ENCODE measurements at places on chromosomes 3 and 15.

DNA sequence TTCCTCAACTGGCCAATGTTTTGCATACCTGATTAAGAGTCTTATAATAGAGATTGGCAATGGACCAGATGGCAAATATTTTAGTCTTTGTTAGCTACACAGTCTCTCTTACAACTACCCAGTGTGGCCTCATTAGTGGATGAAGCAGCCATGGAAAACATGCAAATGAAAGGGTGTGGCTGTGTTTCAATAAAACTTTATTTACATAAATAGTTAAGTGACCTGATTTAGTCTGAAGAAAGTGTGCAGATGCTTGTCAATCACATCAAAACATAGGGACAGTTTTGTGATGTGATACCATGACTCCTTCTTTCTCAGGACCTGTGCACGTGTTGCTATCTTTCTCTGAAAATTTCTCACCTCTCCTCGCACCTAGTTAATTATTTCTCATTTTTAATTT is 309.8 kb upstream of the GRM7 start:
- DNase-seq, result no peak

GRCh38 chr3:186938716-186939115 is 8.4 kb downstream of the ST6GAL1 start:
- peak; percentile 88 for DNase-seq

DNA sequence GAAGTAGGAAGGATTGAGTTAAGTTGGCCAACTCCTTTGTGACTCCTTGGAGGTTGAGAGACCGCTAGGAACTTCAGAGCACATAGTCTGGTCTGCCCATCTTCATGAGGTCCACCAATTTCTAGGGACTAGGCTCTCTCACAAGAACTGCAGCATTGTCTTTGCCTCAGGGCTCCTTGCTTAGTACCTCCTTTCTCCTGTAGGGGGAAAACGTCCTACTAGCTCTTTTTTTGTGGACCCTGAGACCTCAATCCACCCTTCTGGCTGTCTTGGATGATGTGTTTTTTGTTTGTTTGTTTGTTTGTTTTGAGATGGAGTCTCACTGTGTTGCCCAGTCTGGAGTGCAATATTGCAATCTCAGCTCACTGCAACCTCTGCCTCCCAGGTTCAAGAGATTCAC is 21.6 kb downstream of the REC114 start:
- DNase-seq, result peak; percentile 10

DNA sequence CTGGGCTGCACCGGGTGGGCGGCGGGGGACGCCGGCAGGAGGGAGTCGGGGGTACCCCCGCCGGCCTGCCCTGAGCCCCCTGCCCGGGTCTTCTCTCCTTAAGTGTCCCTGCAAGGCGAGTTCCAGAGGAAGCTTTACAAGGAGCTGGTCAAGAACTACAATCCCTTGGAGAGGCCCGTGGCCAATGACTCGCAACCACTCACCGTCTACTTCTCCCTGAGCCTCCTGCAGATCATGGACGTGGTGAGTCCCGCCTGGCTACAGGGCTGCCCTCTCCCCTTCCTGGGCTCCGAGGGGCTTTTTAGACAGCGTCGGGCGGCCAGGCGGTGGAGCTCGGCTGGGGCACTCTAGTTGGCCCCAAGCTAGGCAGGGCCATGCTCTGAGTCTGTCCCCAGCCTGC is 480 bp downstream of the CHRNA7 start:
- peak; percentile 8 for DNase-seq

DNA sequence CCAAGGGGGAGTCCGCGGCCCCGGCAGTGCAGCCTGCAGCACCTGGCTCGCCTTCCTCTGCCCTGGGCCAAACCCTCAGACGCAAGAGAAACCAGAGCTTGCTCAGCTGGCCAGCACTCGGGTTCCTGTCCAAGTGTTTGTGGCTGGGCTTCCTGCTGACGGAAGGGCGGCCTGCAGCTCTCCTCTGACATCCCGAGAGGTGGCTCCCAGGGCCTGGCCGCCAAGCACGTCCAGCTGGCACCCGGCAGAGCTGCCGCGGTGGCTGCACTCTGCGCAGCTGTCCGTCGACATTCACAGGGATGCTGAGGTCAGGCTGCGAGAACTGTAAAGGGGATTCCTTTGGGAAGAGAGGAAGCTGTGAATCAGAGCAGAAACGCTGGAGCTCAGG is 85.6 kb downstream of the CPN2 start:
- DNase-seq, result peak; percentile 63

- peak; percentile 50 for DNase-seq
These were observed 593 bp downstream of the TMOD2 start for GRCh38 chr15:51751697-51752683.

DNA sequence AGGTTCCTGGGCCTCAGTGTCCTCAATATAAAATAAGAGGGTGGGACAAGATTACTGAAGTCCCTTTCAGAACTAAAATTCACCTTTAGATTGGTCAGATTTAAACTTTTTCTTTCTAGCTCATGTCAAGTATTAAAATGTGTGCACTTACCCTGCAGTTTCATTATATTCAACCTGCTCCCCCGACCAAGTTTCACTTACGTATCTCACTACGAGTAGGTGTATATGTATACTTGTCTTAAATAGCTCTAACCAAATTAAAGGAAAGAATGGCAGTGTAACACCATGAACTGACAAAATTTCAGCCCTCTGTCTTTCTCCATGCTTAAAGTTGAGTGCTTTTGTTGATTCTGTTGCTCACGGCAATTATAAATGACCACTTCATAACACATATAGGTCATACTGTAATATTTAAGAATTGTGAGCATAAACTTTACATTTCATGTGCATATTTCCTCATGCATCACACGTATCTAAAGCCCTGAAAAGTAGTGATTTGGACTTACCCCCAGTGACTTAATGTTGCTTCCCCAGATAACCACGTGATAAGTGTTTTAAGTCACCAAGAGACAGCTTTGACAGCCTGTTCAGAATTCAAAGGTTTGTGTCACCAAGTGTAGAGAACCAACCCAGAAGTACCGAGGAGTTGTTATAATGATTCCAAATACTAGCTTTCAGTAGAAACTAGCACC is 70.0 kb downstream of the PGPEP1L start:
- DNase-seq, result no peak

DNA sequence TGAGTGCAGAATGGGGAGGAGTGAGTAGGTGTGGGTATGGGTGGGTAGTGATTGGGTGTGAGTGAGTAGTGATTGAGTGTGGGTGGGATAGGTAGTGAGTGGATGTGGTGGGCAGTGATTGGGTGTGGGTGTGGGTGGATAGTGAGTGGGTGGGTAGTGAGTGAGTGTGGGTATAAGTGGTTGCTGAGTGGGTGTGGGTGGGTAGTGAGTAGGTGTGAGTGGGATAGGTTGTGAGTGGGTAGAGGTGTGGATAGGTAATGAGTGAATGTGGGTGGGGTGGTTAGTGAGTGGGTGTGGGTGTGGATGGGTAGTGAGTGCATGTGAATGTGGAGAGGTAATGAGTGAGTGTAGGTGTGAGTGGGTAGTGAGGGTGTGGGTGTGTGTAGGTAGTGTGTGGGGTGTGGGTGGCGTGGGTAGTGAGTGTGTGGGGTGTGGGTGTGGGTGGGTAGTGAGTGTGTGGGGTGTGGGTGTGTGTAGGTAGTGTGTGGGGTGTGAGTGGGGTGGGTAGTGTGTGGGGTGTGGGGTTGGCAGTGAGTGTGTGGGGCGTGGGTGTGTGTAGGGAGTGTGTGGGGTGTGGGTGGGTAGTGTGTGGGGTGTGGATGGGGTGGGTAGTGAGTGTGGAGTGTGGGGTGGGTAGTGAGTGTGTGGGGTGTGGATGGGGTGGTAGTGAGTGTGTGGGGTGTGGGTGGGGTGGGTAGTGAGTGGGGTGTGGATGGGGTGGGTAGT is 5.3 kb downstream of the MINAR1 start:
- DNase-seq, result no peak

GRCh38 chr3:120200493-120201235 is 84.4 kb downstream of the GPR156 start:
- no peak for DNase-seq

- DNase-seq, result no peak
These were observed 1029.0 kb downstream of the ROBO1 start for GRCh38 chr3:78738833-78739232.

GRCh38 chr15:84634228-84634837 is 19.8 kb downstream of the WDR73 start:
- no peak for DNase-seq

DNA sequence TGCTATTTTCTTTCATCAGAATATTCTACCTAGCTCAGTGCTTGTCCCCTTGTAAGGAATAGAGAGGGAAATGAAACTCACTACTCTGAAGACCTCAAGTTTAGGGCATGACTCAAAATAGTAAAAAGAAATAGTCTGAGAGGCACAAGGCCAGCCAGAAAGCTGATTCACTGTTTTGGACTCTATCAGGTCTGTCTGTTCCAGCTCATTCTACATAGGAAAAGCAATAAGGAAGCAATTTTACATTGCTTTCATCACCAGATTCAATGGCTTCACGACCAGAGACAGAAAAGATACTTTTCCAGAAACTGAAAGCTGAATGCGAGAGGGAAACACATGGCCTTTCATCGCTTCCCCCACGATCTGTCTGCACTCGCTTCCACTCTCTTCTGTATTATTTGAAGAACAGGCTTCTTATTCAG is 276.0 kb downstream of the GBE1 start:
- no peak for DNase-seq

- no peak for DNase-seq
These were observed 6.5 kb upstream of the CLDN16 start for GRCh38 chr3:190381441-190381840.

DNA sequence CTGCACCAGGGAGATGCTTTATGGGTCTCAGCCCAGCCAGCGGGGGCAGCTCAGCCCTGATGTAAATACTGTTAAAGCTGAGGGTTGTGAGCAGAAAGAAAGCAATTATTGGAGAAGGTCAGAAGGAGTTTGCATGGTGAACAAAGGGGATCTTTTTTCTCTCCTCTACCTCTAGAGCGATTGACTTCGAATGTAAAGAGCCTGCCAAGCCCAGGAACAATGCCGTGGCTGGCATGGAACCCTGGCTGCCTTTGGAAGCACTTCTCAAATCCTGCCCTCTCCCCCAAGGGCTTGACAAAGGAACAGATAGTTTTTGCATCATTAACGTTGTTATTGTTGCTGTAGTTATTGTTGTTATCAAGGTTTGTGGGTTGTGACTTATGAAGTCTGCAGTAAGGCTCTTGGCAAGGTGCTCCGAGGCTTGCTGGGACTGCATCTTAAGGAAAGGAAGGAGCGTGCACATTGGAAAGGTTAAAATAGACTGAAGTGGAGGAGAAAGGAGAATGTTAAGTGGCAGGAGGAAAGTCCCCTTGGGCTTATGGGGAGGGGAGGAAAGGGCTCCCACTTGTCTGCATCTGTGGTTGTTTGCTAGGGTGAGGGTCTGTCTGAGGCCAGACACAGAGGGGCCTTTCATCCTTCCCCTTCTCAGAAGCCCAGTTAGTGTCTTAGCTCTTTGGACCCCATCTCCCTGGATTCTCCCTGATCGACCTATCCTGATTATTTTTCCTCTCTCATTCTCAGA is 16.7 kb downstream of the PDIA5 start:
- DNase-seq, result peak; percentile 7

DNA sequence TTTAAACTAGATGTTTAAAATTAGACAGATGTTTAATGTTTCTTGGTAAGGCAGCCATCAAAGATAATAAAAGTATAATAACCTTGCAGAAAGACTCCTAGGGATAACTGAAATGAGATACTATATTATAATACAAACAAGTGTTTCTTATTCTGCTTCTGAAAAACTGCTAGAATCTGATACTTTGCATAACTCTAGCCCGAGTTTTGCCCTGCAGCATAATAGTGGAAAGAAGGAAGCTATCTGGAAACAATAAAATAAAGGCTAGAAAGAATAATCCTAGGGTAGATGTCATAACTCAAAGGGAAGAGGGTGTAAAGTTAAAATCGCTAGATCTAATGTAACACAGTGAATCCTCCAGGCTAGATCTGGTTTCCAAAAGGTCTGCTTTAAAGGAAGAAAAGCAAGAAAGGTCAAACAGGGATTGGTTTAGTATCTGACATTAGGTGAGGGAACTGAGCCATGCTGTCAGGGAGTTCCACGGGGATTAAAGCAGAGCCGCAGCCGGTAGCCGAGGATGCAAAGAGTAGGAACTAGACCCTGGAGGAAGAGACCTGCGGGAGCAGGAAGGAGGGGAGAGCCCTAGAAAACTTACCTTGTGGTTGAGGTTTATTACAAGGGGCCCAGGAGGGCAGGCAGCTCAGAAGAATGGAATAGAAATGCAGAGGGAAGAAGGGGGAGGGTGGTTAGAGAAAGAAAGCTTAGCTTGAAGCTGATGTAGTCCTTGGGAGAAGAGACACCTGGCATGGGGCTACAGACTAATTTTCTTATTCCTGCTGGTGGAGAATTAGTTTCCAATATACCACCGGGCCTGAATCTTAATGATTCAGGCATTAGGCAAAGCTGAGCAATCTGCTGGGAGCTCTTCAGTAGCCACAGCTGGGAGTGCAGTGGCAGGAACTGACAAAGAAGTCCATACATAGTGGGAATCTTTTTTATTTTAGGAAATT is 46.1 kb upstream of the TUSC7 start:
- DNase-seq, result no peak

DNA sequence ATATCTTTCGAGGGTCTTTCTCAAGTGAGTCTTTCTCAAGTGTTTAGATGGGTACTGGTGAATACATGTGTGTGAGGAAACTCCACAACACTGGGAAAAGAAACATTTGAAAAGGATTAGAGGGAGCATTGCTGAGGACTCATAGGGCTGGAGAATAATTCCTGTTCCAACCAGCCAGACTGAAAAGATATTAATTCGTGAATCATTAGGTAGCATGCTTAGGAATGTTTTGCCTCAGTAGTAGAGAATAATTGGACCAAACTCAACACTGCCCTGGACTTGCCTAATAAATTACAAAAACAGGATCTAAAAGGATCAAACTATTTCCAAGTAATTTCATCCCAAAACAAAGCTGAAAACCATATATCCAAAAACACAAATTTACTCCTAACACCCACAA is 17.3 kb downstream of the PP2D1 start:
- DNase-seq, result no peak

DNA sequence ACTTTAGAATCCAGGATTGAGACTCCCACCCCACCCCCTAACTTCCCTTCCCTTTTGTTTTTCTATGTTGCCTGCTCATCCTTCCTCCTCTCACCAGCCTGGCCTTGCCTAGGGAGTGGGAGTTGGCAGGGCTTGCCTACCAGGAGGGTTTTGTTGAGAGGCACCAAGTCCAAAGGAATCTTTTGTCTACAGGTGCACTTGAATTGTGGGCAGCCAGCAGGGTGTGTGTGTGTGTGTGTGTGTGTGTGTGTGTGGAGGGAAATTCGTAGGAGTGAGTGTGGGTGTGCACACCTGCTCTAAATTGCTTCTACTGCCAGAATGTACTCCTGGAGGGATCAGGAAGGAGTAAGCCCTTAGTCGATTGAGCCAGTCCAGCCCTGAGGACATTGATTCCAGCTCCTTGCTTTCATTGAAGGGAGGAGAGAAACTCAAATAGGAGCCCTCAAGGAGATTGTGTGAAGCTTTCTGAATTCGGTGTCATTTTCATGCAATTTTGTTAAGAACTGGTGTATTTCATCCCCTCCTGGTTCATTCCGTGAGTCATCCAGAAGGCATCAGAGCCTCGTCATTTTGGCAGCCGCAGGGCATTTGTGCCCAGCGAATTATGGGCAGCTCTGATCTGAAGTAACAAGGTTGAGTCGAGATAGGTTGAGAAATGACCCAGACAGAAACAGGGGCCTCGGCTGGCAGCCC is 112.1 kb downstream of the SLCO3A1 start:
- no peak for DNase-seq

- DNase-seq, result no peak
These were observed 79.0 kb downstream of the EPHA3 start for GRCh38 chr3:89186456-89186855.

GRCh38 chr3:102830415-102830814 is 395.6 kb downstream of the ZPLD1 start:
- DNase-seq, result no peak
